ENCODE measurements at places on chromosomes 3 and 15.

- no peak for DNase-seq
Measured at GRCh38 chr3:32275506-32275905, 37.0 kb downstream of the CMTM8 start.

DNA sequence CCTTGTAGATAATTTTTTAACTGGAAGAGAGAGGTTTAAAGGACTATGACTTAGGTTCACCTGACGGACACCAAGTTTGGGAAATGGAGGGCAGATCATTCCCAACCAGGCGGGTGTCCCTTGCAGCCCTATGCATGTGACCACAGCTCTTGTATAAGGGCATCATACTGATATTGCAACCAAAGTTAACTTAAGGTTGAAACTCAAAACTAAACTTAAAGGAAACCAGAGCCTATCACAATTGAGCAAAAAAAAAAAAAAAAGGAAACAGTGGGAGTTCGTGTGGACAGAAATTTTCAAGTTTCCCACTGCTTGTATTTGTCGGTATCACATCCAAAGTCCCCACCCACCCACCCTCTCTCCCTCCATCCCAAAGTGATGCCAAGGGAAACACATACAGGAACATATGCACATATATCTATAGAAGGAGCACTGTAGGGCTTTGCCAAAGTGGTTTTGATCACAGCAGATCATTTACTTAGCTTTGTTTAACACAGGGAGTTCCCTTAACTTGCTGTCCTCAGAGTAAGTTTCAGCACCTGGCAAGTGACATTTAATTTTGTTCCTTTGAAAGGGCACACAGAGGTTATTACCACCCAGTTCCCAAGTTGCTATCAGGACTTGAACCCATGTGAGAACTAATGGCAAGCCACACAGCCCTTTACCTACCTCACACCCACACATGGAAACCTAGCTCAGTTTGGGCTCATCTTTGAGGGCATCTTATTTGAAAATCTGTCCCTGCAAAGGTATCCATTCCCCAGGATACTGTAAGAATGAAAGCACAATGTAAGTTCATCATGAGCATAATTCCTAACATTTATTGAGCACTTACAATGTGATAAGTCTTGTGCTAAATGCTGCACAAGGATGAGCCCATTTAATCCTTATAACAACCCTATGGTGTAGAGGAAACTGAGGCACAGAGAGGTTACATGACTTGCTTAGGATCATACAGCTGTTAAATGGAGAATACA, 204.5 kb upstream of the CMC1 start:
- no peak for DNase-seq

DNA sequence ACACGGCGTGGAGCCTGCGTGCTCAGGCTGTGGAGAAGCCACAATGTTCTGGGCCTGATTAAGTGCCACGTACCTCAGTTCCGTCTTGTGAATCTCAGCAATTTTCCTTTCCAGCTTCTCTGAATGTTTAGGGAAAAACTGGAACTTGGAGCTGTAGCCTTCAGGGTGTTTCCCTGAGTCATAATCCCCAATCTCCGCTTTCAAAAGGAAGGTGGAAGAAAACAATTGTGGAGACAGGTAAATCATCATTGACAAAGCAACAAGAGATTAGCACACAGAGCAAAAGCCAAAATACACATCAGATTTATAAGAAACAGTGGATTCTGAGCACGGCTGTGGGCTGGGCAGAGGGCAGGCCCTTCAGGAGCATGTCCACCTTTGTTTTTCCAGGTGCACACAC, 79.0 kb downstream of the WDR76 start:
- no peak for DNase-seq

- DNase-seq = no peak
Measured at GRCh38 chr15:100931143-100931890, 12.2 kb downstream of the LRRK1 start.

- DNase-seq = no peak
Measured at GRCh38 chr3:191688756-191689433, 227.9 kb downstream of the PYDC2 start.

DNA sequence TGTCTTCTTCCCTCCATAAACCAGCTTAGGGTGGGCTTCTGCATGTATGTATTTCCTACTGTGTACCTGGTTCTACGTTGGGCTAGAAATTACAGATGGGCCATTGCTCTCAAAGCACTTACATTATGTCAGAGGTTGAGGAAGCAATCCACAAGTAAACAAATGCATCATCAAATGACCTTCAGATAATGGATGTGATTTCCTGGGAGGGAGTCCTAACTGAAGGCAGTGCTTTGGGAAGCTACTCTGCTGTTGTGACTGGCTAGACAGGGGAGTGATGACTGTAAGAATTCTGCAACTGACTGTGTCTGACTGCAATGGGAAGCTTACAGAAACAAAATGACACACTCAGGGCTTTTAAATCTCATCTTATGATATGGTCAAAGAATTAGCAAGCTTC, 71.0 kb upstream of the PRR23E start:
- DNase-seq = no peak

- DNase-seq = no peak
Measured at GRCh38 chr3:32583708-32584107, 13.1 kb upstream of the DYNC1LI1 start.

DNA sequence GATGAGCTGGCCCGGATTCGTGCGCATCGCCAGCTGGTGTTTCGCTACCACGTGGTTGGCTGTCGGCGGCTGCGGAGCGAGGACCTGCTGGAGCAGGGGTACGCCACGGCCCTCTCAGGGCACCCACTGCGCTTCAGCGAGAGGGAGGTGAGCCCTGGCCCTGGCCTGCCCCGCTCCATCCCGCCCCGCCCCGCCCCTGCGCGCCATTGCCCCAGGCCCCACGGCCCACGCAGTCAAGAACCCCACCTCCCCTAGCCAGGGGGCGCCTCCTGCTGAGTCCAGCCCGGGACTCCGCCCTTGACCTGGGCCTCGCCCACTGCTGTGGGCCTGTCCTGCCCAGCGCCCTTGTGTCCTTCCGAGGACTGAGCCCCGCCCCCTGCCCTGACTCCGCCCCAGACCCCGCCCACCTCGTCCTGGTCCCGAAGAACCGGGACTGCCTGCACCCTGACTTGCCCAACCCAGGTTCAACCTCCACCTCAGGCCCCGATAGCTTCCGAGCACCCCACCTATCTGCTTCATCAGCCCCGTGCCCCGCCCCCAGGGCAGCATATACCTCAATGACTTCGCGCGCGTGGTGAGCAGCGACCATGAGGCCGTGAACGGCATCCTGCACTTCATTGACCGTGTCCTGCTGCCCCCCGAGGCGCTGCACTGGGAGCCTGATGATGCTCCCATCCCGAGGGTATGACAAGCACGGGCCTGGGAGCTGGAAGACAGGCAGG, 14.8 kb downstream of the NT5DC2 start:
- no peak for DNase-seq

GRCh38 chr3:139780593-139780992, 102.8 kb upstream of the NMNAT3 start:
- no peak for DNase-seq

DNA sequence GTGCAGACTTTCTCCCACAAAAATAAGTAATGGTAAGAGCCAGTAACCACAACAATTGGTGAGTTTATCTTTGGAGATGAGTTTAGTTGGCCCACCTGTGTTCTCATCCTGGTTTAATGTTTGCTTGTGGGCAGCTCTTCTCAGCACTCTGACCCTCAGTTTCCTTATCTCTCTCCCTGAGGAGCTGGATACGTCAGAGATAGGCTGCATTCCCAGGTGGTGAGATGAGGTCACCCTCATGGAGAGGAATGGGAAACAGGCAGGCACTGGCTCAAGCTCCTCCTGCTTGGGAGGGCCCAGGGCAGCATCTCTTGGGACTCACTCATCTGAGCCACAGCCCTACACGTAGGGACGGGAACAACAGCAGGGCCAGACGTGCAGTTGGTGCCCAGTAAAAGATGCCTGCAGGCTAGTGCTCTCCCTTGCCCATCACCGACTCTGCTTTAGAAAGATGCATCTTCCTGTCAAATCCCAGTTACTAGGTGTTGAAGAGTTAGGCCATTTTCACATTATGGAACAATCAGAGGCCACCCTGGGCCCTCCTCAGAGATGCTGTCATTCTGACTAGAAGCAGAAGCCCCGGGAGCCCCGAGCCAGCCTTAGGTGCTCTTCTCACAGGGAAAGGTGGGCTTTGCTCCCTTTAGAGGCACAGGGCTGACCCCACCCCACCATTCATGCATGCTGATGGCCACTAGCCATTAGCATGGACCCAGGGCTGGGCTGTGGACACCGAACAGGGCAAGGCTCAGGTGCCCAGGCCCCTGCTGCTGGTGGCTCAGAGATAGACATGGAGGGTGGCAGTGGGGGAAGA, 59.7 kb downstream of the GRIP2 start:
- no peak for DNase-seq

GRCh38 chr3:74624301-74624700, 9.8 kb upstream of the CNTN3 start:
- no peak for DNase-seq

- DNase-seq = no peak
Measured at GRCh38 chr15:60020736-60021135, 16.6 kb downstream of the FOXB1 start.

DNA sequence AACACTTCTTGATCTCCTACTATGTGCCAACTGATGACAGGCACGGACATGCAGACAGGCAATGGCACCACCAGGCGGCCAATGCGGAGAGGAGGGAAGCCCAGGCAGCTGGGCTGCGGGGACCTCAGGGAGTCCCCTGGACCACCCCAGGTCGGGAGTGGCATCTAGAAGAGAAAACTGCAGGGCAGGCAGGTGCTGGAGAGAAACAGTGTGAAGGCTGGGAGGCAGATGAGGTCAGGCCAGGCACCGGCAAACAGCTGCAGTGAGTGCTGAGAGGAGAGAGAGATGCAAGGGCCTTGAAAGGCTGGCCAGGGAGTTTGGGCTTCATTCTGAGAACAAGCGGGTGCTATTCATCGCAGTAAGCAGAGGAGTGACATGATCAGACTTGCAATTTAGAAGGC, 29.1 kb downstream of the SLC6A1 start:
- DNase-seq = no peak

GRCh38 chr15:31228980-31229826, 97.4 kb upstream of the KLF13 start:
- no peak for DNase-seq

DNA sequence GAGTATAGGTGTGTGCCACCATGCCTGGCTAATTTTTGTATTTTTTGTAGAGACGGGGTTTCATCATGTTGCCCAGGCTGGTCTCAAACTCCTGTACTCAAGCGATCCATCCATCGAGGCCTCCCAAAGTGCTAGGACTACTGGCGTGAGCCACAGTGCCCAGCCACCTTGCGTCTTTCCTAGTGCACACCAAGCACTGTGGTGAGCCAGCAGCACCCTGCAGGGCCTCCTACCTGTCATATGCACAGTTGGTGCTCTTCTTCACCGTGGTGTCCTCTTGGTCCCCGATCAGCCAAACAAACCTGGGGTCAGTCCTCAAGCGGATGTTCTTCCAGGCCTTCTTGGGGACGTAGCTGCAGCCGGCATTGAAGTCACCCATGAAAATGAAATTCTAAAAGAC, 13.2 kb downstream of the DNASE1L3 start:
- no peak for DNase-seq

DNA sequence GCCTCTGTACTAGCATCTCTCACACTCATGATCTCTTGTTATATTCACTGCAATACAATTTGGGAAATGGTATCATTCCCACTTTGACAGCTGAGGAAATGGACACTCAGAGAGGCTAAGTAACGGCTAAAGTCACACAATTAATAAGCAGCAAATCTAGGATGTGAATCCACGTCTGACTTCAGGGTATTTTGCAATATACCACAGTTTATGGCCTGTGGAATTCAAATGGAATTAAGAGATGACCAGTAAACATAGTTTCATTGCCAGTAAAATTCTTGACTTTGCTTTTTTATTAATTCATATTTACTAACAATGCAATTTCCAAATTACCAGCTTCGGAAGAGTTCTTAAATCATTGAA, 61.1 kb downstream of the CCNL1 start:
- DNase-seq = no peak

- no peak for DNase-seq
Measured at GRCh38 chr3:115695090-115695489, 71.8 kb downstream of the GAP43 start.

- DNase-seq = no peak
Measured at GRCh38 chr3:19148768-19149091, 420 bp downstream of the KCNH8 start.

DNA sequence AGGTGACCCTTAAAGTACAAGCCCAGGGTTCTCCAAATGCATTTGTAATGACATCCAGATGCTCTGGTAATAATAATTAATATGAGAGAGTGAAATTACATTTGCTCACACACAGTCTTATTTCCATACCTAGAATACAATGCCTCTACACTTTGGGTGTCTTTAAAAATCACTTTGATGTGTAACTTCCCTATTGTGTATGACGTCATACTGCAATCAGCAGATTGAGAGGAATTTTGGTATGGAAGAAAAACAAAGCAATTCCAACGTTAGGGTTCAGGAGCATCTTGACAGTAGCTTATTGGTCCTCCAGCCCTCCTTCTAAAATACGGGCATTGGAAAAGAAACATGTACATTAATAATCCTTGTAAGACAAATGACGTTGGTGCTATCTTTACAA, 670.6 kb upstream of the ZNF385D start:
- DNase-seq = no peak

GRCh38 chr3:41482134-41482533, 282.8 kb downstream of the CTNNB1 start:
- DNase-seq = no peak

DNA sequence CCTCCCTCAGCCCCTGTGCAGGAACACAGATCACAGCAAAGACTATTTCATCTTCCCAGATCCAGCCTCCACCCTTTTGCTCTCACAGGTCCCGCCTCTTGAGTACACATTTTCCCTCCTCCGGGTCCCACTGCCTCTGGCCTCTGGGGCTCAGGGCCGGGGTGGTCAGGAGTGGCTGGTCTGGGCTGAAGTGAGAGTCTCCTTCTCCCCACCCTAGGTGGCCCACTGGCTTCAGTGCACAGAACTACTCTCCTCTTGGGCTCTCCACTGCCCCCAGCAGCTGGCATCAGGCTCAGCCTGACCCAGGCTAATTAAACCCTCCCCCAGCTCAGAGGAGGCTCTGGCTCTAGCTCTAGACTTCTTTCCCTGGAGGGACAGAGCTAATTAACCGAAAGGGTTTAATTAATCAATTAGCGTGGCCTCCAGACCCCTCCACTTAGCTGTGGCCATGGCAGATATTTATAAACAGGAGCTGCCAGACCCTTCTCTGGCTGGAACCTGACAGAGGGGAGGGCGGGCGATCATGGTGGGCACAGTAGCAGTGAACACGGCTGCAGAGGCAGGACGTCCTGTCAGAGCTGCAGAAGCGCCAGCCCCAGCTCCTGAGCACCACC, 15.1 kb downstream of the DUSP7 start:
- no peak for DNase-seq

DNA sequence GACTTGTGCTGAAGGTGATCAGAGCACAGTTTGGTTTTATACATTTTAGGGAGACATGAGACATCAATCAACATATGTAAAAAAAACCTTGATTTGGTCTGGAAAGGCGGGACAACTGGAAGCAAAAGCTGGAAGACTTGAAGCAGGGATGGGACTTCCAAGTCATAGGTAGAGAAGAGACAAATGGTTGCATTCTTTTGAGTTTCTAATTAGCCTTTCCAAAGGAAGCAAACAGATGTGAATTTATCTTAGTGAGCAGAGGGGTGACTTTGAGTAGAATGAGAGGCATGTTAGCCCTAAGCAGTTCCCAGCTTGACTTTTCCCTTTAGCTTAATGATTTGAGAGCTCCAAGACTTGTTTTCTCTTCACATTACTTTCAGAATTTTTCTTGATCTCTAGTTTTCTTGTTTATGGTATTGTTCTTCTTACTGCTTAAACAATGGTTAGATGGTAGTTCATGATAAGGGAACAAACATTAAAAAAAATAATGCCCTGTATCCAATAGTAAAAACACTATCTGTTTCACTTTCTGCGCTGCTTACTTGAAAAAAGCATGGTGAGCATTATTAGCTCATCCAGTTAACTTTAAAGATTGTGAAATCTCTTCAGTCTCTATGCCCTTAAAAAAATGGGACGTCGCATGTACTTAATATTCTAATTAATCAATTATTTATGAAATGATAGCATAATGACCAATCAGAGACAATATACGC, 48.5 kb upstream of the BCHE start:
- no peak for DNase-seq
